ENCODE measurements at places on chromosomes 3 and 15.

DNA sequence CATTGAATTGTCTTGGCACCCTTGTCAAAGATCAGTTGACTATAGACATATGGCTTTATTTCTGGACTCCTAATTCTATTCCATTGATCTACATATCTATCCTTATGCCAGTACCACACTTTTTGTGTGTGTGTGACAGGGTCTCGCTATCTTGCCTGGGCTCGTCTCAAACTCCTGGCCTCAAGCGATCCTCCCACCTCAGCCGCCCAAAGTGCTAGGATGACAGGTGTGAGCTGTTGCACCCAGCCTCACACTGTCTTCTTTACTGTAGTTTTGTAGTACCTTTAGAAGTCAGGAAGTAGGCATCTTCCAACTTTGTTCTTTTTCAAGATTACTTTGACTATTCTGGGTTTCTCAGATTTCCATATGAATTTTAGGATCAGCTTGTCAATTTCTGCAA is 24.3 kb downstream of the CDAN1 start:
- no peak for DNase-seq

DNA sequence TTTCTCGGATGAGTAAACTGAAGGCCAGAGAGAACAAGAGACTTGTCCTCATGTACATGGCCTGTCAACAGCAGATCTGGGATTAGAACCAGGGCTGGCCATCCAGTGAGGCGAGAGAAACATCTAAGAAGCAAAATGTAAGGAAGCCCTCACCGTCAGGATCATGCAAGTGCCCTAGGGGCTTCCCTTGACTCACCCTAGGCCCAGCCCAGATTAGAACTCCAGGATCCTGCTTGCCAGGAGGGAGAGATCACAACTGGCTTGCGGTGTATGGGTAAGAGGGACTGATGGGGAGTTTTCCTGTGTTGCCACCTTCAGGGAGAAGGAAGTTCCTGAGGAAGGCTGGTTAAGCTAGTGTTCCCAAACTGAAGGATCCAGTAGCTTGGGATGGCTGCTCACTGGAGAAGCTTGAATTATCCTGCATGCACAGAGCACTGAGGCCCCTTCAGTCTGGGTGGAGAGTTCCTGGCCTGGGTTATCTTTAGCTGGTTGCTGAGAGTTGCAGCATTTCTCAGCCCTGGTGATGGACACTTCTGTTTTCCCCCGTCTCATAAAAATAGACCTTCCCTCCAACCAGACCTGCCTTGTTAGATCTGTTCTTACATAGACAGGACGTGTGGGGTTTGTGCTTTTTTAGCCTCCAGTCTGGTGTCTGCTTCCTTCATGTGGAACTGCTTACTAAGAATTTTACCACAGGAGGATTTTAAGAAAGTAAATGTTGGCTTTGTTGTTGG is 28.2 kb upstream of the XIRP1 start:
- no peak for DNase-seq

- no peak for DNase-seq
These were observed 23.3 kb downstream of the IREB2 start for GRCh38 chr15:78461171-78461888.

DNA sequence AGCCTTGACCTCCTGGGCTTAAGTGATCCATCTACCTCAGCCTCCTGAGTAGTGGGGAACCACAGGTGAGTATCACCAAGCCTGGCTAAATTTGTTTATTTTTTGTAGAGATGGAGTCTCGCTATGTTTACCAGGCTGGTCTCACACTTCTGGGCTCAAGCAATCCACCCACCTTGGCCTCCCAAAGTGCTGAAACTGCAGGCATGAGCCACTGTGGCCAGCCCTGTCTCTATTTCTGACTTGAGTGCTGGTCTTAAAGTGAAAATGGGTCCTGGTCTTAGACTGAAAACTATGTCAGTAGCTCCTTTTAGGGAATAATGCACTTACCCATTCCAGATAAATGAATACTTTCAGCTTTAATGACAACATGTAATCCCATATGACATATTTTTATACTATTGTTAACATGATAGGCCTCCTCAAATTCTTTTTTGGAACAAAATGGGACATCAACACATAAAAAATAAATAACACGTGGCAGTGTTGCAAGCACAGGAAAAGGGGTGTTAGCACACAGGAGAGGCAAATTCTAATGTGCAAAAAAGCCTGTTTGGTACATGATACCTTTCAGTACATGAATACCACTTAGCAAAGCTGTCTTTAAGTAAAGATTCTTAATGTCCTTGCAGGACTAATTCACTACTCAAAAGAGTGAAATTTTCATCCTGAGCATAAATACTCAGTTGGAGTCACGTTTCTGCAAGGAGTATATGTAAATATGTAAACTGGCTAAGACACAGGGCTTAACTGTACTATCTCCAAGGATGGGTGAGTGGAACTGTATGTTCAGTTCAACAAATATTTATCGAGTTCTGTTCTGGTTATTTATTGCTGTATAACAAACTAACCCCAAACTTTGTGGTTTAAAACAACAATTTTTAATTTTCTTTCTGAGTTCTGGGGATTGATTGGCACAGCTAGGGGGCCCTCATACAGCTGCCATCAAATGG is 194.7 kb downstream of the NR1D2 start:
- no peak for DNase-seq

All from HS-5 (cell line).